Right atrium auricular region (tissue), 2 donors: ENCODE measurements at places on chromosomes 12 and 14. TPM values are rescaled to one million over a fixed set of nuclear protein-coding genes. Genes with fewer than 3 reads are reported as not detected.

DNA sequence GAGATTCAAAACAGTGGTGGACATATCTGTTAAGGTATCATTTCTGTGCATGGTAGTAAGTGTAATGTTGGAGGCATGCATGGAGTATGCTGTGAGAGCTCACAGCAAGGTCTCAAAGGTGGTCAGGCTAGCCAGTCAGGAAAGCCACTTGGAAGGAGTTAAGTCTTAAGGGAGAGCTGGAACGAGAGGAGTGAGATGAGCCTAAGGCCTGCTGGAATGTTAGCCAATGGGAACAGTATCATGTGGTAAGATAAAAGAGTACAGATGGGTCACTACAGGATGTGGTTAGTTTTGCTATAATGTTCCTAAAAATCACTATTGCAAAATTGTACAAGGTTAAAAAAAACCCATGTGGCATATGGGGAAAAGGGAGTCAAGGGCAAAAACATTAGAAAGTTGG lies 311.7 kb upstream of the E2F7 start:
- no peaks in the 10 kb centered on the region for H3K27me3 ChIP-seq
- no peaks in the 10 kb centered on the region for H3K36me3 ChIP-seq
- H3K27ac ChIP-seq = no peak overlapping the region
- H3K4me1 ChIP-seq = no peaks in the 10 kb centered on the region

GRCh38 chr12:95966287-95966870 lies 23.2 kb downstream of the AMDHD1 start:
- DNase-seq = no peak
- H3K27me3 ChIP-seq = no peaks in the 10 kb centered on the region
- H3K4me3 ChIP-seq = no peak overlapping the region
- H3K27ac ChIP-seq = no peak overlapping the region
- no peaks in the 10 kb centered on the region for H3K4me1 ChIP-seq

GRCh38 chr12:66361703-66362102 lies 59.4 kb downstream of the HELB start:
- H3K36me3 ChIP-seq = no peaks in the 10 kb centered on the region
- DNase-seq = no peak
- H3K4me3 ChIP-seq = no peak overlapping the region
- H3K27me3 ChIP-seq = no peaks in the 10 kb centered on the region
- H3K27ac ChIP-seq = no peak overlapping the region
- no peaks in the 10 kb centered on the region for H3K4me1 ChIP-seq

SMCO2 gene
- total RNA-seq = not detected

DNA sequence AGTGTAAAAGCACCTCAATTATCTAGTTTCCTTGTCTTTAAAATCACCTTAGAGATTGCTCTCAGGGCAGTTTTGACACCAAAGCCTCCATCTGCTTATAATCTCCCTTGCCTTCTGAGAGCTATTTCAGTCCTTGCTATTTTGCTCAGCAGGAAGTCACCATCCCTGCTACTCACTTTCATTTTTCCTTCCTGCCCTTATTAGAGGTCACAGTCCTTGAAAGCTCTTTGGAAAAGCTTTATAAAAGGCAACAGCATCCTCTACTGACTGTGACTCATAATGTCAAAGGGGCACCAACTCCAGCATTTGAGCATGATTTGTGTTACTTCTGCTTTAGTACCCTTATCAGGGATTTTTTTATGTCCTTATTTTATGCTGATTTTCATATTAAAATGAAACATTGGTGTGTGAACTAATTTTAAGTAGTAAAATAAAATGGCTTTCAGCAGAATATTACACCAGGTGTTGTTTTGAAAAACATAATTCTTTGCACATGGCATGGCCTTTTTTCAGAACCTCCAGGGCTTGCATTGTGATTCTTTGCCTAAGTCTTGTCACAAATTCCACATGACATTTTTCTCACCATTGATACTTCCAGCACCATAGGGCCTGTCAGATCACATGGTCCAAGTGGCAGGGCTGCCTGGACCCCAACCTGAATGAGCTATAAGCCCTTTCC lies 213.0 kb downstream of the ADAMTS20 start:
- peaks cover 8% of the 10 kb centered on the region for H3K4me1 ChIP-seq
- no peak for DNase-seq
- H3K27ac ChIP-seq = no peak overlapping the region
- no peaks in the 10 kb centered on the region for H3K27me3 ChIP-seq

LHX5 gene
- not detected for total RNA-seq

DNA sequence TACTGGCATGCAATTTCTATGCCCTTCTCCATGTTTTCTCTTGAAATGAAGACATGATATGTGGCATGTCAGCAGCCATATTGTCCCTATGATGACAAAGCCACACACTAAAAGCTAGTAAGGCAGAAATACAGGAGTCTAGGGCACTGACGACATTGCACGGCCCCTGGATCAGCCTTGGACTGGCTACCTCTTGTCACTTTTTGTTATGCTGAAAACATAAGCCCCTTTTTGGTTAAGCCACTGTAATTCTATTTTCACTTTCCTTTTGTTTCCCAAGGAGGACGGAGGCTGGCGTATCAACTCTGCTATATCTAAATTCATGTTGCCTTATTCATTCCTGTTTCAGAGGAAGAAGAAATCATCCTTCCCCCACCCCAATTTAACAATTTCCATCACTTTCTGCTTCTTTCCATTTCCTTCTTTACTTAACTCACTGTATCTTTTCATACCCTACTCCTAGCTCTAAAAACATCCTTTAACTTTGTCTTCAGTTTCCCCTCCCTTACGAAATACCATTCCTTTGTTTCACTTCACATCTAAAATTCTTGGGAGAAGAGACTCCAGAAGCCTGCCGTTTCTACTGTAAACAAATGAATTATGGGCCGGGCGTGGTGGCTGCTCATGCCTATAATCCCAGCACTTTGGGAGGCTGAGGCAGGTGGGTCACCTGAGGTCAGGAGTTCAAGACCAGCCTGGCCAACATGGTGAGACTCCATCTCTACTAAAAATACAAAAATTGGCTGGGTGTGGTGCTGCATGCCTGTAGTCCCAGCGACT lies 364.1 kb downstream of the PCNX1 start:
- DNase-seq = no peak
- H3K36me3 ChIP-seq = no peaks in the 10 kb centered on the region
- H3K27ac ChIP-seq = no peak overlapping the region
- no peaks in the 10 kb centered on the region for H3K27me3 ChIP-seq
- H3K4me1 ChIP-seq = no peaks in the 10 kb centered on the region
- no peak overlapping the region for H3K4me3 ChIP-seq

DNA sequence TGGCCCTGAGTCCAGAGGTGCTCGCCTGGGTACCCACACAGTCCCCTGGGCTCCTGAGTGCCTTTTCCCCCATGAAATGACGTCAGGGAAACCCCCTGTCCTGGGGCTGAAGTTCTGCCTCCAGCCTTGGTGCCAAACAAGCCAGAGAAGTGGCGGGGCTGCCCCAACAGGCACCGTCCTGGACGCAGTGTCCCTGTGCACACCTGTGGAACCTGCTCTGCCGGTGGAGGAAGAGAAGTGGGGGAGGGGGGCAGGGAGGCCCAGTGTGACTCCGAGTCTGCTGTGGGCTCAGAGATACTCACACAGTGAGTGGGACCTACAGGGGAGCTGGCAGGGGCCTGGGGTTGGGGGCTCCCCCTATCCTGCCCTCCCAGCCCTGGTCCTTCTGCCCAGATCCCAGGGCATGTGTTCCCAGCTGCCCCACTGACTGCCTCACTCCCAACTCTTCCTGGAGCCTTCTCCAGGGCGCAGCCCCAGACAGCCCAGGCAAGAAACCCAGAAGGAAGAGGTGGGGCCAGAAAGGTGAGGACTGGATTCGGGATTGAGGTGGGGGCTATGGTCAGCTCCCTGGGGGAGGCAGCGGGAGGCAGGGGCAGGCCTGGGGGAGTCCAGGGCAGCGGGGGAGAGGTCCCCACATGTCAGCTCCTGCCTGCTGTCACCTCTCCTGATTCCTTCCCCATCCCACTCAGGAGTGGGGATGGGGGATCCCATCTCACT lies 24.7 kb downstream of the CCDC85C start:
- no peak for DNase-seq
- no peak overlapping the region for H3K4me3 ChIP-seq
- no peaks in the 10 kb centered on the region for H3K27me3 ChIP-seq
- H3K27ac ChIP-seq = peak overlapping the region; percentile 83

GRCh38 chr14:56720703-56721460 lies 89.4 kb downstream of the OTX2 start:
- no peaks in the 10 kb centered on the region for H3K4me1 ChIP-seq
- no peak for DNase-seq
- H3K27me3 ChIP-seq = no peaks in the 10 kb centered on the region
- H3K36me3 ChIP-seq = no peaks in the 10 kb centered on the region

SLC16A7 gene
- total RNA-seq = 61.0 TPM

SERPINA3 gene
- 330 TPM for total RNA-seq

GRCh38 chr12:24280056-24280842 lies 330.8 kb upstream of the SOX5 start:
- H3K27me3 ChIP-seq = no peaks in the 10 kb centered on the region
- no peaks in the 10 kb centered on the region for H3K36me3 ChIP-seq
- no peaks in the 10 kb centered on the region for H3K4me1 ChIP-seq
- H3K4me3 ChIP-seq = no peak overlapping the region
- DNase-seq = no peak
- H3K27ac ChIP-seq = no peak overlapping the region

GRCh38 chr12:43852744-43853143 lies 16.9 kb downstream of the TMEM117 start:
- H3K27me3 ChIP-seq = no peaks in the 10 kb centered on the region
- no peak overlapping the region for H3K4me3 ChIP-seq
- DNase-seq = no peak
- no peaks in the 10 kb centered on the region for H3K36me3 ChIP-seq
- H3K4me1 ChIP-seq = peaks cover under 1% of the 10 kb centered on the region

DNA sequence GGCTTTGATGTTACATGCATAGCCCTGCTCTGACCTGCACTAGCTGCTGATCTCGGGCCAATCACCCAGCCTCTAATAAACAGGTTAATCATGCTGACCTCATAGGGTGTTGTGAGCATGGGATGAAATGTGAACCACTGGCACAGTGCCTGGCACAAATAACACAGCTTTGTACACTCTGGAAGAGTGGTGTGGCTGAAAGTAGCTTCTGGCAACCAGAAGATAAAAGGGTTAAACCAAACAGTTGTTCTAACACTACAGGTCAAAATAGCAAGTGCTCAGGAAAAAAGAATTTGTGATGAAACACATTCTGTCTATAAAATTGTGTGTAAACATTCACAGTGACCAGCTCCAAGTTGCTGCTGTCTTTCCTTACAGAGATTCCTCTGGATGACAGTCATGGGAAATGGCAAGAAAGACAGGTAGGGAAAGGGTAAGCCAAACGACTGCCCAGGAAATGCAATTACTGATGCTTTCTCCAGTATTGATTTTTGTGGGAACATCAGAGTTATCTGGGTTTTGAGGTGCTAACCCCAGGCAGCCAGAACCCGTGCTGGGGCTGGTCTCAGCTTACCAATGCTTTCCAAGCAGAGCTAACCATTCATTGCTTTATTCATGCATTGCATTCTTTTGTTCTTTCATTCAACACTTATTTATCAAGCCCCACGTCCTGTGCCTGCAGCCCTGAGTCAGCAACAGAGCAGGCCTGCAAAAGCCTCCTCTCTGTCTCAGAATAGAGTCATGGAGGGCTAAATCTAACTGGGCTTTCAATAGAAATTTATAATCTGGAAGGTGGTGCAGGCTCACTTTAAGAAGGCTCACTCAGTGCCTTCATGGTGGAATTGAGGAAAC lies 38.1 kb upstream of the CAPRIN2 start:
- no peaks in the 10 kb centered on the region for H3K36me3 ChIP-seq
- H3K27ac ChIP-seq = no peak overlapping the region
- H3K27me3 ChIP-seq = no peaks in the 10 kb centered on the region
- H3K4me3 ChIP-seq = no peak overlapping the region
- no peak for DNase-seq

SMIM41 gene
- 3.2 TPM for total RNA-seq

GRCh38 chr14:38848243-38848935 lies 254.6 kb downstream of the SEC23A start:
- no peak overlapping the region for H3K4me3 ChIP-seq
- H3K36me3 ChIP-seq = no peaks in the 10 kb centered on the region
- no peak overlapping the region for H3K27ac ChIP-seq
- no peaks in the 10 kb centered on the region for H3K4me1 ChIP-seq

GRCh38 chr12:4143896-4144295 lies 129.7 kb upstream of the CCND2 start:
- H3K27me3 ChIP-seq = no peaks in the 10 kb centered on the region
- H3K4me3 ChIP-seq = no peak overlapping the region
- H3K36me3 ChIP-seq = no peaks in the 10 kb centered on the region
- no peak for DNase-seq
- H3K27ac ChIP-seq = no peak overlapping the region

IL22 gene
- total RNA-seq = not detected

DNA sequence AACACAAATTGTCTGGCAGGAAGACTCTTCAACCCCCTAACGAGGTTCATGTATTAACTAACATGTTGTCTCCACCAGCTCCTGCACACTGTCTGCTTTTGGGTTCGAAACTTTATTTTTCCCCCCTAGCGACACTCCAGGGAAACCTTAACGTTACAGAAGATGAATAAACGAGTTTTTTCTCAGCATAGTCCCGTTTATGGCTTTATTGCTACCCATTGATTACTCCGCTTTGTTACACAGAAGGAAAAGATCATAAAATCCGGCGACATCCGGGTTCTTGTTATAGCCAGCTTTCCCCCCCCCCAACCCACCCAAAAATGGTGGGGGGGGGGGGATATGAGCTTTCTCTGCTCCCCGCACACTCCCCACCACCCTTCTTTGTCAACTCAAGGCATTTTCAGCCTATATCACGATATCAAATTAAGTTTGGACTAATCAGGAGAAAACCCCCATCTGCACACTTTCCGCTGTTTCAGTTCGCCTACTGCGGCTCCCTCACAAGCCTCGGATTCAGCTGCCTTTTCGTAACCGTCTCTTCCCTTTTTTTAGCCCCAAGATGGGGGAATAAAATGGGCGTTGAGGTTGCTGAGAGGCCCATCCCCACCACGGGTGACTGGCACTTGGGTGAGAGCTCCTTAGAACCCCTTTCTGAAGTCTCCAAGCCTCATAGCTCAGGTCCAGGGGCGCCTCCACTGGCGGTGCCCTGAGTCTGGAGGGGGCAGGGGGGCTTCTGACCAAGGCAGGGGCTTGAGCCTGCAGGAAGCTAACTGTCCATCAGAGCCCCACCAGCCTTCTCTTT lies 1.4 kb upstream of the HOXC6 start:
- no peak overlapping the region for H3K27ac ChIP-seq
- peaks cover 42% of the 10 kb centered on the region for H3K27me3 ChIP-seq
- no peak overlapping the region for H3K4me3 ChIP-seq
- H3K36me3 ChIP-seq = no peaks in the 10 kb centered on the region
- DNase-seq = no peak

GRCh38 chr12:124179936-124180607 lies 114.8 kb upstream of the RFLNA start:
- no peak for DNase-seq
- no peaks in the 10 kb centered on the region for H3K27me3 ChIP-seq
- no peak overlapping the region for H3K27ac ChIP-seq
- H3K4me3 ChIP-seq = no peak overlapping the region
- H3K4me1 ChIP-seq = no peaks in the 10 kb centered on the region
- H3K36me3 ChIP-seq = no peaks in the 10 kb centered on the region

WSCD2 gene
- not detected for total RNA-seq

DNA sequence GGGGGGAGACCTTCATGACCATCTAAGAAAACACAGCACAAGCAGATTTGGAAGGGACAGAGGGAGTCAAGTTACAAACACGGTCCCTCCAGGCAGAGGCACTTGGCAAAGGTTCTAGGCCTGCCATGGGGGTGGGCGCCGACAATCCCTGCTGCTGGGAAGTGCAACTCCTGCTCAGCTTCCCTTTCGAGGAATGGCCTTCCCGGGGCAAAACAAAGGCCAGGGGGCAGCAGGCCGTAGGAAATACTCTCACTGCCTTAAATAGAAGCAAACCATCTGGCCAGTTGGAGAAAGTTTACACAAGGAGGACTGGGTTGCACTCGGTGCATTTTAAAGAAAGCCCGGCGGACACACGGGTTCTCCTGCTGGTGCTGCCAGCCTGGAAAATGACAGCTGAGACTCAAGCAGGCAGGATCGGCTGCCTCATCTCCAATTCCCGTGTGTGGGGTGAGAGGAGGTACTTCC lies 65.8 kb downstream of the ITPK1 start:
- no peaks in the 10 kb centered on the region for H3K36me3 ChIP-seq
- H3K4me3 ChIP-seq = no peak overlapping the region
- no peaks in the 10 kb centered on the region for H3K27me3 ChIP-seq
